ENCODE measurements at places on chromosomes 6 and 20.
A peak's percentile ranks its signal among the peaks of the same experiment; 100 is the strongest.

GRCh38 chr6:42428326-42429041 is 23.2 kb downstream of the TRERF1 start:
- DNase-seq = peak; percentile 35
- peaks cover 59% of the 10 kb centered on the region for H3K4me1 ChIP-seq
- H3K36me3 ChIP-seq = peaks cover 16% of the 10 kb centered on the region
- peak overlapping the region; percentile 62 for H3K4me3 ChIP-seq
- H3K27me3 ChIP-seq = no peaks in the 10 kb centered on the region

GRCh38 chr20:63290677-63291472 is 2.1 kb upstream of the COL20A1 start:
- no peak overlapping the region for H3K4me3 ChIP-seq
- H3K27me3 ChIP-seq = no peaks in the 10 kb centered on the region
- DNase-seq = peak; percentile 71

DNA sequence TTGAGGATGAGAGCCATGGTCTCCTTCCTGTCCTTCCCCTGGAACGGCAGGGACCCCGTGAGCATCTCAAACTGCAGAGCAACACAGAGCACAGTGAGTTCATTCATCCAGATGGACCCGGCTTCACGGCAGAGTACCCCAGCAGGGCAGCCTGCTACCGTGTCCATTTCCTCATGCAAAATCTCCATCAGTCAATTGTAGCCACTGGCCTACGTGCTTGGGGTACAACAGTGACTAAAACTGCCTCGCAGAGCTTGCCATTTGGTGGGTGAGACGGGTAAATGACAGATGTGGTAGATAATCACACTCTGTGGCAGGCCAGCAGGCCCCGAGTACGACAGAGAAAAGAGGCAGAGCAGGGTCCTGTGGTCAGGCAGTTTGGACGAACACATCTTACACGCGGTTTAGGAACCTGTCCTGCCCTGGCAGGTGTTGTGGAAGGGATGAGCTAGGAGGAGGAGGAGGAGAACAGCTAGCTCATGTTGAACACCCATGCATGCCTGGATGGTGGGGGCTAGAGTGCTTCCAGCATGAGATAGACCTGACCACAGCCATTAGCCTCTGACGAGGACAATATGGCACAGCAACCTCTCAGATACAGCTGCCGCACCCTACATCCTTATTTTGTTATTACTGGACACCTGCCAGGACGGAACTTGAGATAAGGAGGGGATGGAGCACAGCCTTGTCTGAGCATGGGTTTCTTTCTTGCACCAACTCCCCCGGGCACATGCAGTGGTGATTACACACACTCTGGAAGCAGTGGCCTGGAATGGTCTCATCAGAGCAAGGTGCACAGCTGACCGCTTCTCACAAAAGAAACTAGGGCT is 95.6 kb downstream of the RAMACL start:
- peaks cover 25% of the 10 kb centered on the region for H3K4me1 ChIP-seq
- no peaks in the 10 kb centered on the region for H3K27me3 ChIP-seq
- H3K27ac ChIP-seq = no peak overlapping the region
- DNase-seq = no peak

GRCh38 chr6:33836806-33837469 is 33.1 kb upstream of the MLN start:
- H3K4me3 ChIP-seq = no peak overlapping the region
- H3K27ac ChIP-seq = no peak overlapping the region
- H3K4me1 ChIP-seq = peaks cover 21% of the 10 kb centered on the region
- H3K27me3 ChIP-seq = peaks cover 14% of the 10 kb centered on the region
- no peak for DNase-seq
- no peaks in the 10 kb centered on the region for H3K36me3 ChIP-seq

- no peak overlapping the region for H3K4me3 ChIP-seq
- no peak for DNase-seq
- peaks cover 25% of the 10 kb centered on the region for H3K27me3 ChIP-seq
- no peaks in the 10 kb centered on the region for H3K36me3 ChIP-seq
- peaks cover 17% of the 10 kb centered on the region for H3K4me1 ChIP-seq
These were observed 3.9 kb downstream of the RAB44 start for GRCh38 chr6:36701401-36701991.

DNA sequence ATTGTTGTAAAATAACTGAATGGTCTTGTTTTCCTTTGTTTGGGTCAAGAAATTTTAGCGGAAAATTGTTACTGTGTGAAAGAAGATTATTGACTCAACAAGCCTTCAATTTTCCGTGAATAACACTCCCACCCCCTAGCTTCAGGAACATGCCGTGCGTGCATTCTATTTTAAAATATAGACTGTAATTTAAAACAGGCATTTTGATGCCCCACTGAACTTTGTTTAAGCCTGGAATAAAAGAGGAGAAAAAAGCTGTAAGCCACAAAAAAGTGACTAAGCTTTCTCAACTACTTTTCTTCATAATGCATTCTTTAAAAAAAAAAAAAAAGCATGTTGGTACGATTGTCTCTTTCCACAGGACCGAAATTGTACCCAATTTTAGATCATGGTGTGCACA is 166.0 kb downstream of the ARID1B start:
- no peaks in the 10 kb centered on the region for H3K27me3 ChIP-seq
- DNase-seq = no peak
- no peak overlapping the region for H3K27ac ChIP-seq
- no peaks in the 10 kb centered on the region for H3K36me3 ChIP-seq
- no peak overlapping the region for H3K4me3 ChIP-seq
- H3K4me1 ChIP-seq = peaks cover 43% of the 10 kb centered on the region

- H3K27me3 ChIP-seq = no peaks in the 10 kb centered on the region
- H3K27ac ChIP-seq = no peak overlapping the region
- no peak for DNase-seq
- H3K4me3 ChIP-seq = no peak overlapping the region
These were observed 22.9 kb downstream of the SSR1 start for GRCh38 chr6:7290079-7290478.

GRCh38 chr20:51789434-51789833 is 12.9 kb downstream of the SALL4 start:
- no peaks in the 10 kb centered on the region for H3K36me3 ChIP-seq
- H3K4me3 ChIP-seq = no peak overlapping the region
- H3K27ac ChIP-seq = no peak overlapping the region
- no peaks in the 10 kb centered on the region for H3K4me1 ChIP-seq

DNA sequence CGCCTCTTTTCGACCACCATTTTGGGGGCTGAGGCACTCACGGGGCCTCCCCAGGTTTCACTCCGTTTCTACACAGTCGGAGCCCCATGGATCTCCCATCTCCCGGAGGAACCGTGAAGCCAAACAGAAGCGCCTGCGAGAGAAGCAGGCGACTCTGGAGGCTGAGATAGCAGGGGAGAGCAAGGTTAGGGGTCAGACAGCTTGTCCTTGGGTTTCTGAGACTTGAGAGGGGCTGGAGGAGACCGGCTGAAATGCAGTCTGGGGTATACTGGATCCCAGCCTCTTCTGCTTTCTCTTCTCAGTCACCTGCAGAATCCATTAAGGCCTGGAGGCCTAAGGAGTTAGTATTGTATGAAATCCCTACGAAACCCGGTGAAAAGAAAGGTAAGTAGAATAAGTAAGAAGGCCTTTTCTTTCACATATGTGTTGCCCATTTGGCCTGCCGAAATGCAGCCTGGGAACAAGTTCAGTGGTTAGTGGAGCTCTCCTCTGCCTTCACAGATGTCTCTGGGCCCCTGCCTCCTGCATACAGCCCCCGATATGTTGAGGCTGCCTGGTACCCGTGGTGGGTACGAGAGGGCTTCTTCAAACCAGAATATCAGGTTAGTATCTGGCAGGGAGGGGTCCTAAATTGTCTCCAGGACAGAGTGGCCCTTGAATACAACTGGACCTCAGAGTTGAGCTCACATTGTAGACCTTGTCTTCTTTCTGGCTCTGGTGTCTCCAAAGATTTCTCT is 984 bp downstream of the VARS2 start:
- H3K27me3 ChIP-seq = no peaks in the 10 kb centered on the region
- peaks cover 42% of the 10 kb centered on the region for H3K4me1 ChIP-seq
- peak overlapping the region; percentile 75 for H3K27ac ChIP-seq

GRCh38 chr6:101393829-101394251 is 332 bp downstream of the GRIK2 start:
- H3K36me3 ChIP-seq = peaks cover 2% of the 10 kb centered on the region
- no peak for DNase-seq
- H3K4me3 ChIP-seq = peak overlapping the region; percentile 44
- H3K27ac ChIP-seq = no peak overlapping the region

DNA sequence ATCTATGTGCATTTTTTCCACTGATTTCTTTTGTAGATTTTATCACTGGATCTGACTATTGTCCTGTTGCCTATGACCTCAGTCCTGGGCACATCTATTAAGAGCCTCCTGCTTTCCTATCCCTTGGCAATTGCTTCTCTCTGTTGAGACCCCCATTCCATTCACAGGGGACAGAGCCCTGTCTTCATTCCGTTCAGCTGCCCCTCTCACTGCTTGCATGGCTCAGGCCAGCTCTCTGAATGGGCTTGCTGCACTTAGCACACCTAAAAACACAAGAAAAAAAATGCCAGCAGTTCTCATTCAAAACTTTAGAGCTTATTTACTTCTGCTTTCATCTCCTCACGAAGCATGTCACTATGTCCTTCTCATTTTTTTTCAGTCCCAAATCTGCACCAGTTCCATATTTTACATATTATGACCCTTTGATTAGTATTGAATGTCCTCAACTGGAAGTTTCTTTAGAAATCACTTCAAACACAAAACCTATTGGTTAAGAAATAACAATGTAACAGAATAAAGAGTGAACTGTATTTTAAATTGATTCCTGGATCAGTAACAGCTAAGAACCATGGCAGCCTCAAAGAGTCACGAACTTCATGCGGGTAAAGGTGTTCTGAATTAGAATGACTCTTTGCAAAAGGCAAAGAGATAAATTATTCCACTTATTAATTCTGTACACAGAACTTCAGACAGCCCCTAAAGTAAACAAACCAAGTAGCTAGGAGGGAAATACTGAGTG is 616.5 kb downstream of the C6orf118 start:
- no peaks in the 10 kb centered on the region for H3K27me3 ChIP-seq
- no peaks in the 10 kb centered on the region for H3K4me1 ChIP-seq
- no peak overlapping the region for H3K4me3 ChIP-seq
- DNase-seq = no peak

- H3K4me3 ChIP-seq = no peak overlapping the region
- H3K36me3 ChIP-seq = no peaks in the 10 kb centered on the region
- peaks cover 21% of the 10 kb centered on the region for H3K27me3 ChIP-seq
- no peaks in the 10 kb centered on the region for H3K4me1 ChIP-seq
These were observed 19.3 kb upstream of the AHCY start for GRCh38 chr20:34322267-34323105.

DNA sequence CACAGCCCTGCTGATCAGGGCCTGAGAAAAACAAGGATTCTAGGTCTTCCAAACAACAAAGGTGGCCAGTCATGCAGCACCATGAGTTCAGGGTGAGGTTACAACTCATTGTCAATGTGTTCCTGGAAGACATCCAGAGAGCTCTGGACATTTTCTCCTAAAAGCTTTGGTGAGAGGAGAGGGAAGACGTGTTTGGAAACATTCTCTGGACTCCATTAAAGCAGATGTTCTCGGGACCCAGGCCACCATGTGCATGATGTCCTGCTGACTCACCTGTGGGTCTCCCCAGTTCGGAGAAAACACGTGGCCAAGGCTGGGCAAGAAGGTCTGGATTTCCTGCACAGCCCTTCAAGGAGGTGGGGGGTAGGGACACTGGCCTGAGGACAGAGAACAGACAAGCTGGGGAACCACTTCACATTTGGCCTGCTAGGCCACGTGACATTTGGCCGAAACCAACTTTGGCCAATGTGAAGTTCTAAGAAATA is 61.6 kb downstream of the KCNB1 start:
- H3K4me1 ChIP-seq = no peaks in the 10 kb centered on the region
- H3K27me3 ChIP-seq = peaks cover 27% of the 10 kb centered on the region
- no peak overlapping the region for H3K4me3 ChIP-seq
- no peak for DNase-seq

DNA sequence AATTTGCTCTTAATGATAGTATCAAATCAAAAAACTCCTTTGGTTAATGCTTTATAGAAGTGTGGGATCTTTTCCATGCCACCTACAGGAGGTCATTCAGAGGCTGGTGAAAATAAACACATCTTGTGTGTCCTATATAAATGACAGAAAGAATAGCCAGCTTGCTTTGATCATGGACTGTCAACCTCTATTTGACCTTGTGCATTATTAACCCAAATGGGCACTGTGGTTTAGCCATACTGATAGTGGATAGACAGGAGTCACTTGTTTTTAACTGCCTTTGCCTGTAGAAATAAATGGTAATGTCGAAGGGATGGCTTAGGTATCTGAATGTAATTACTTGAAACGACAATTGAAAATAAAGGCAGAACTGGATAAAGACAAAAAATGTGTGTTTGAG is 123.8 kb downstream of the CDKAL1 start:
- no peak overlapping the region for H3K4me3 ChIP-seq
- no peak for DNase-seq
- H3K4me1 ChIP-seq = peaks cover 22% of the 10 kb centered on the region
- H3K27me3 ChIP-seq = no peaks in the 10 kb centered on the region

DNA sequence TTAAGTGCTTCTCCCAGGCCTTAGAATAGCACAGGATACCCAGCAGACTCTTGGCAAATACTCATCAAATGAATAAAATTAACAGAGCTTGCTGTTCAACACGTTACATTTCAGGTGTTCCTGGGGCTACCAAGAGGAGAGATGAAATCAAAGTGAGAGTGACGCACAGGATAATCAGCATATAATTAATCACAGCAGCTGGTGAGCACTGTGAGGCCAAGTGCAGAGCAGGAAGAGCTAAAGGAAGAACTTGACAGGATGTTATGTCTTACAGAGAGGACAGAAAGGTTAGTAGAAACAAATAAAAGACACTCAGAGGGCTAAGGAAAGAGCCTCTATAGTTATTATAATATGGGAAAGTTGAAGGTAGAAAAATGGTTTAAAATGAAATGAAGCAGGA is 8.8 kb downstream of the PPIL1 start:
- no peak overlapping the region for H3K4me3 ChIP-seq
- H3K27me3 ChIP-seq = no peaks in the 10 kb centered on the region
- H3K4me1 ChIP-seq = peaks cover 58% of the 10 kb centered on the region
- peaks cover 11% of the 10 kb centered on the region for H3K36me3 ChIP-seq

GRCh38 chr20:38260025-38260377 is 534 bp downstream of the KIAA1755 start:
- no peaks in the 10 kb centered on the region for H3K36me3 ChIP-seq
- peaks cover 12% of the 10 kb centered on the region for H3K4me1 ChIP-seq
- H3K27me3 ChIP-seq = peaks cover 53% of the 10 kb centered on the region
- DNase-seq = no peak

- H3K27ac ChIP-seq = no peak overlapping the region
- peaks cover 30% of the 10 kb centered on the region for H3K36me3 ChIP-seq
- no peaks in the 10 kb centered on the region for H3K4me1 ChIP-seq
- DNase-seq = no peak
- no peak overlapping the region for H3K4me3 ChIP-seq
These were observed 38.5 kb downstream of the TBC1D7 start for GRCh38 chr6:13289789-13290318.

DNA sequence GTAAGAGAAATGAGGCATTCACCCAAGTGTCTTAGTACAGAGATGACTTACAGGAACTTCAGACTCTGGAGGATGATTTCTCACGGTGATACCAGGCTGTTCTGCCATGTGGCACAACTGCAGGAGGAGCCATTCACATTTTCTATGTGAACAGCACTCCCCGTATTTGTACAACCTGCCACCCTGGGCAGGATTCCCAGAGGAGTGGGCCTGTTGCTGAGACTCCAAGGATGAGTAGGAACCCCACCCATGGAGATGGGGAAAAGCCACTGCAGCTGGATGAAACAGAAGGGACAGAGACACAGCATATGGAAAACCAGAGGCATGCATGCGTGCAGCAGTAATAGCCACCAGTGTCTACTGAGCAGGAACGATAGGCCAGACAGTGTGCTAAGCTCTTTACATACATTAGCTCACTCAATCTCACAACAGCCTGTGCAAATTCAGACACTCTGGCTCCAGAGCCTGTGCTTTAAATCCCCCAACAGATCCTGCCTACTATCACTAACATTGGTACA is 48.0 kb upstream of the PTPRT start:
- H3K36me3 ChIP-seq = no peaks in the 10 kb centered on the region
- no peak for DNase-seq
- no peaks in the 10 kb centered on the region for H3K27me3 ChIP-seq
